Nephron progenitor cell (in vitro differentiated cells): ENCODE measurements at places on chromosomes 2 and 18.
A peak's percentile ranks its signal among the peaks of the same experiment; 100 is the strongest.

DNA sequence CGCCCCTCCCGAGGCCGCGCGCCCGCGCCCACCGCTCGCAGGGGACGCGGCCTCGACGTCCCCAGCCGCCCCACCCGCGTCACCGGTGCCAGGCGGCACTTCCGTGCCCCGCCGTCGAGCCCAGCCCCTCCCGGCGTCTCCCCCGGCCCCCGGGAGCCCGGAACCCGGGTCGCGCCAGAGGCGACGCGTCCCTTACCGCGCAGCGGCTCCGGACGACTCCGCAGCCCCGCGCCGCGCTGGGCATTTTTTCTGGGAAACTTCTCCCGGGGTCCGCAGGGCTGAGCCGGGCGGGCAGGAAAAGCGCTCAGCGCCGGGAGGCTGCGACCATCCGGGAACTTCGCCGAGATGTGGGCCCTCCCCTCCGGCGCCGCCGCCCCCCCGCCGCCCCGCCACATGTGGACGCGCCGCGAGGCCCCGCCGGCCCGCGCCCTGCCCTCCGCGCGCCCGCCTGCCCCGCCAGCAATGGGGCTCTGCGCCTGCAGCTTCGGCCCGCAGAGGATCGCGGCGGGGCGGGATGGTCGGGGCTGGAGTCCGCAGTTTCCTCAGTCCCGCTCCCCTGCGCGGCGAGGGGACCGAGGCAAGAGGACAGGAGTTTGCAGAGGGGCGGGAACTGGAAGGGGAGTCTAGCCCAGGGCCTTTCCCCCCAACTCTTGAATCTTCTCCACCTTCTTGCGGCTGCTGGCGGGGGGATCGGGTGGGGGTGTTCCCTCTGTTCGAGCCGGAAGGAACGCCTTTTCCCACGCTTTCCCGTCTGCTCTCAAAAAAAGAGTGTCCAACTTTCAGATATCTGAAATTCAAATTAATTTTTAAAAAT is 81.5 kb downstream of the CHRNA1 start:
- DNase-seq: peak; percentile 80

- DNase-seq: no peak
These were observed 4.1 kb upstream of the RPIA start for GRCh38 chr2:88687384-88687783.

- DNase-seq: no peak
These were observed 109.6 kb downstream of the KYNU start for GRCh38 chr2:142987044-142987443.

DNA sequence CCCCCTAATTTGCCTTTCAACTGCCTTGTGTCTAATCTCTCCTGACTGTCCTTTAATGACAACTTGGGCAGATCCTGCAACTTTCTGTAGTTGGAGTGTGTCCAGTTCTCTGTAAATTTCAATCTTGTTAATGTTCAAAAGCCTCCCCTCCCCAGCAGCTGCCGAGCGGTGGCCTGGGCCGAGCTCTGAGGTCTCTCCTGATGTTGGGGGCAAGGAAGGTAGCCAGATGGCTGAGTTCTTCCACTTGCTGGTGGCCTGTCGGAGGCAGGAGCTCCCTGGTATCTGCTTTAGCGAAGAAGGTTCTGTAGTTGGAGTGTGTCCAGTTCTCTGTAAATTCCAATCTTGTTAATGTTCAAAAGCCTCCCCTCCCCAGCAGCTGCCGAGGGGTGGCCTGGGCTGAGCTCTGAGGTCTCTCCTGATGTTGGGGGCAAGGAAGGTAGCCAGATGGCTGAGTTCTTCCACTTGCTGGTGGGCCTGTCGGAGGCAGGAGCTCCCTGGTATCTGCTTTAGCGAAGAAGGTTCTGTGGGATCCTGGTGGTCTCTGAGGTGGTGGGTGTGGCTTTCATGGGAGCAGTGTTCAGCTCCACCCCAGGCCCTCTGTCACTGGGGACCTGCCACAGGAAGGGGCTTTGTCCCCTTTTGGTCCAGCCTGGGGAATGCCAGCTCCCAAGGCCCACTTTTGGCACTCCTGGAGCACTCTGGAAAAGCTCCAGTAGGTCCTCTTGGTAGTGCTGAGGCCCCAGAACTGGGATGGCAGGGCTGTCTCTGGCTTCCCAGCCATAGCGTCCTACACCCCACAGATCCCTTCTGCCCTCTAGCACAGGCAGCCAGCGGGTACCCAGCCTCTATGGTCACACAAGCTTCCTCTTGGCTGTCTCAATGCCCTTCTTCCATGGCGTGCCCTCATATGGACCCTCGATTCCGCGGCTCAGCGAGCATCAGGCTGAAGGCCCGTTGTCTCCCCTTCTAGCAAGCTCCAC is 211.9 kb downstream of the ALPK2 start:
- no peak for DNase-seq

DNA sequence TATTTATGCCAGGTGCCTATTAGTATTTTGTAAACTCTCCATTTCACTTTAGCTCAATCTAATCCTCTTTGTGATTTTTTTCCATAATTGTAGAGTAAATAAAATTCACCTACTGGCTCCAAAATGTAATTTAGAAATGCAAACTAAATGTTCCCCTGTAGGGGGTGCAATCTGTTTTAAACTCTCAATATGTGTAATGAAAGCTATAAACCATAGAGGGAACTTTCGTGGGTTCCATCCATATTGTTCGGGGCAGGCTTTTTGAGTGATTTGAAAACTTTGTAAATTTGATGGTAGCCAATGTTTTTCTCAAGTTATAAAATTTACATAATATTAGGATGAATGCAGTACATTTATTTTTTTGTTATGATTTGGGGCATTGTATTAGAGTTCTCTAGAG is 49.4 kb downstream of the TSPYL6 start:
- DNase-seq: no peak

DNA sequence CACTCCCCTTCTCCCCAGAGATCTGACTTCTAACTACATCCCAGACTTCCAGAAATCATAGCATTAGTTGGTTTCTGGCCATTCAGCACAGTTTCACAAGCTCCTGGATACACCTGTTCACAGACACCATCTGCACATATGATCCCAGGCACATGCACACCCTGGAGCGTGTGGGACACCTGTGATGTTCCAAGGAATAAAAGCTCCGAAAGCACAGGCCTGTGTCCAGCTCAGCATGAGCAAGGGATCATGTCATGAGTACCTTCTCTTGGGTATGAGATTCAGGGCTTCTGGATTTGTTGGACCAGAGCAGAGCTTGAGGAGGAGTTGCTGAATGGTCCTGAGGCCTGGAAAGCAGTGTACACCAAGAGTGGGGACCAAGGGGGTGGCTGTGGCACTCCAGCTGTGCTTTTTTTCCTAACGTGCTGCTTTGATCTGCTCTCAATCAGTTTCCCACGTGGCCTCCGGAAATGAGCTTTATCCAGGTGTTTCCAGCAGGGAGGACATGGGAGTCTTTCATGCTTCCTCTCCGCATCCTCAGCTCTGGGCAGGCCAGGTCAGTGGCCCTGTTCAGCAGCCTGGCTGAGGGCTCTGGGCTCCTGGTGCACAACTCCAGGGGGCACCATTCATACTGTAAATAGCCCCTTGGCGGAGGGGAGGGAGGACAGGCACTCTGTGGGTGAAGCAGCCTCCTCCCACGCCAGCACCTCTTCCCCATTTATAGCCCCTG is 1.8 kb downstream of the DYSF start:
- no peak for DNase-seq

DNA sequence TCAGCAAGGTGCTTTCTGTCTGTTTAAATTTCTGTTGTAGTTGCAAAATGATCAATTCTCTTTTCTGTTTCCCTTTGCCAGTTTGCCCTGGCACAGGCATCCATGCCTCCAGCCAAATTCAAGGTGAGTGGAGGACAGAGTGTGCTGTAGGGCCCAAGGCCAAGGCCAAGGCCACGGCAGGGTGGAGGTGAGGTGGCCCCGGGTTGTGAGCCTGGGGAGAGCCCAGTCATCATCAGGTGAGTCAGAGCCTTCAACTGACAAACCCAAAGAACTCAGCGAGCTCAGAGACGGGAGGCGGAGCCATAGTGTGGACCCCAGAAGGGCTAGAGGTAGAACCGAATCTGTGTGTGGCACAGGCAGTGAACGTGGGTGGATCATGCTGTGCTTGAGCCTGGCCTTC is 55.7 kb downstream of the BCL2L11 start:
- DNase-seq: no peak

DNA sequence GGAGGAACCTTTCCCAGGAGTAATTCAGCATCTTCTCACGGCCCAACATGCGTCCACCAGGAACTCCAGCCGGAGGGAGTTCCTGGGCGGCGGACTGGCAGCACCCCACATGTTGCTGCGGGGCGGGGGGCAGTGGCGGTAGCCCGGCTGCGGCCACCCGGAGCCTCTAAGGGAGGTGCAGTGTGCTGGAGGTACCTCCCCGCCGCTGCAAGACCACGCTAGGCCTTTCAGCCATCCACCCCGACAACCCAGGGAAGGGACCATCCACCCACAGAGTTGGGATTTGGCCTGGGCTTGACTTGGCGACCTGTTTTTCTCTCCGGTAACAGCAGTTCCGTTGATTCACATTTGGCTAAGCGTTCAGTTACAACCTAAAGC is 625 bp downstream of the LYPD6 start:
- no peak for DNase-seq

GRCh38 chr2:11158916-11159573 is 3.8 kb downstream of the SLC66A3 start:
- peak; percentile 39 for DNase-seq

DNA sequence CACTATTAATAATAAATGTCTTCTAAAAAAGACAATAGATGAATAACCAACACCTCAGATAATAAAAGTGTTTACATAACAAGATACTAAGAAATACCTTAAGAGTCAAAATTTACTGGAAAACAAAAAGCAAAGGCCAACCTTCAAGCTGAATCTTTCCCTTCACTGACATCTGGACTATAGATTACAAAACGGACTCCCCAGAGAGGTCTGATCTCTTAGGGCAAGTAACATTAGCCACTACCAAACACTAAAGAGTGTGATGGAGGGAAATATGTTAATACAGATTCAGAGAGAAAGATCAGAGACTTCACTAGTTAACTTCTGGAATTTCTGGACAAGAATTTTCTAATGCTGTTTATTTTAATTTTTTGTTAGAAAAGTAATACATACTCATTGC is 13.9 kb downstream of the CLASP1 start:
- no peak for DNase-seq

- DNase-seq: no peak
These were observed 1.2 kb upstream of the MZT2A start for GRCh38 chr2:131493199-131493968.

GRCh38 chr18:68714366-68714711 is 569 bp downstream of the TMX3 start:
- peak; percentile 37 for DNase-seq

DNA sequence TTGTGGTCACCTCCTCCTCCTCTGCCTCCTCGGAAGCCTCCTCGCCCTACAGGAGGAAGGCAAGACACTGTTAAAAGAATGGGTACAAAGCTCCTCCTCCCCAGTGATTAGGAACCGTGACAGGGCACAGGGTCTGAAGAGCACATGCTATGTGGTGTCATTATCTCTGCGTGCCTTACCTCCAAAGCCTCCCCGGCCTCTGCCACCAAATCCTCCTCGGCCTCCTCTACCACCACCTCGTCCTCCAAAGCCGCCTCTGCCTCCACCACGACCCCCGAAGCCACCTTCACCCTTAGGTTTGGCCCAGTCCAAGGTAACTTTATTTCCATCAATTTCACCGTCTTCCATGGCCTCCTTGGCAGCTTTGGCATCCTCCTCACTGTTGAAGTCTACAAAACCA is 9.1 kb downstream of the NCL start:
- DNase-seq: no peak
